Erythroblast (primary cell): ENCODE measurements at places on chromosomes 4 and X.

DNA sequence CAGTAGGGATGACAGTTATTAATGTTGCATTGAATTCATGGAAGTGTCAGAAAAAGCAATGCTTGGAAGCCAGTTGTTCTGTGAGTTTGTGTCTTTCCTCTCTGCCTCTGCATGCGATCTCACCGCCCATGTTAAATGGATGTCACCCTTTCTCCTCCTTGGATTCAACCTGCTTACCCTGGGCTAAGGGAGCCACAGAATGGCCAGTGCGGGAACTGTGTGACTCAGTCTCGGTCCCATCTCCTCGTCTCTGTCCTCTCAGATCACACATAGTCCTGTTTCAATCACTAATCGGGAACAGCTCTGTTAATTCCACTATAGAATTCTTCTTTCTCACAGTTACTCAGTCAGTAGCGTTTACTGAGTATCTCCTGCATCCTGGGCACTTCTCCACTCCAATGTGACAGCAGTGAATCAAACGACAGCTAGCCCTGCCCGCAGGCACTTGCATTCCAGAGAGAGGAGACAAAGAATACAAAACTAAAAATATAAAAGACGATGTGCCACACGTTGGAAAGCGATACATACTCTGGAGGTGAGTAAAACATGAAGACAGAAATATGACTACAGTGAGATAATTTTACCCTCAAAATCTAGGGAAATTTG is 53.6 kb upstream of the TLR3 start:
- DNase-seq, result no peak

GRCh38 chr4:41209187-41209586 is 5.2 kb downstream of the APBB2 start:
- no peak for DNase-seq

- no peak for DNase-seq
These were observed 107.2 kb downstream of the TRIML1 start for GRCh38 chr4:188246488-188246887.

DNA sequence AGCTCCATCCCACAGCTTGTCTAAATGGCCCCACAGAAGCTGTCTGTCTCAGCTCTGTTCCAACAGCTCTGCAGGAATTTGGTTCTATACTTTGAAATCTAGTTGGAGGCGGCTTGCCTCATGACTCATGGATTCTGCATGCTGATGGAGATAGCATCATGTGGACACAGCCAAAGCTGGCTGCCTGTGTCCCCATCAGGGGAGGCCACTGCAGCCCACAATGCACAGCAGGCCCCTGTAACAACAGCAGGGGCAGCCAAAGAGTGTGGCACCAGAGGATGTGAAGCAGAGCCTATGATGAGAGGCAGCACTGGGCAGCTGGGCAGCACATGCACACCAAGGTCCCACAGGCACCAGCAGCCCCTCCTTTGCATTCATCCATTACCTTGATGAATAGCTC is 67.2 kb downstream of the DCAF12L1 start:
- DNase-seq, result no peak

GRCh38 chr4:159983082-159983481 is 880.2 kb downstream of the RAPGEF2 start:
- DNase-seq, result no peak

DNA sequence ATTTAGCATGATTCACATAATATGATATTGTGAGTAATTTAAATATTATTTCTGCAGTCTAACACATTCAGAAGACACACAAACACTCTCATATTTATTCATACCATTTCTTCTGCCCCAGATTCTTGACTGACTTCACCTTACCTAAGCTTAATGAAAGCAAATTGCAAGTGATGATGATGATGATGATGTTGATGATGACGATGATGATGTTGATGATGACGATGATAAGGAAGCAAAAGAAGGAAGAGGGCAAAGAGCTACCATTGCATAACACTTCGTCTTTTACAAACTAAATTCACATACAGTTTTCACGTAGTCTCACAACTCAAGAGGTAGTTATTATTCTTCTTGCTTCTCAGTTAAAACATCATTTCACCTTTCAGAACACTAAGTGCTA is 404.7 kb downstream of the NAF1 start:
- DNase-seq, result no peak

- DNase-seq, result peak; percentile 61
These were observed 52.5 kb upstream of the ANTXR2 start for GRCh38 chr4:80125252-80126177.

DNA sequence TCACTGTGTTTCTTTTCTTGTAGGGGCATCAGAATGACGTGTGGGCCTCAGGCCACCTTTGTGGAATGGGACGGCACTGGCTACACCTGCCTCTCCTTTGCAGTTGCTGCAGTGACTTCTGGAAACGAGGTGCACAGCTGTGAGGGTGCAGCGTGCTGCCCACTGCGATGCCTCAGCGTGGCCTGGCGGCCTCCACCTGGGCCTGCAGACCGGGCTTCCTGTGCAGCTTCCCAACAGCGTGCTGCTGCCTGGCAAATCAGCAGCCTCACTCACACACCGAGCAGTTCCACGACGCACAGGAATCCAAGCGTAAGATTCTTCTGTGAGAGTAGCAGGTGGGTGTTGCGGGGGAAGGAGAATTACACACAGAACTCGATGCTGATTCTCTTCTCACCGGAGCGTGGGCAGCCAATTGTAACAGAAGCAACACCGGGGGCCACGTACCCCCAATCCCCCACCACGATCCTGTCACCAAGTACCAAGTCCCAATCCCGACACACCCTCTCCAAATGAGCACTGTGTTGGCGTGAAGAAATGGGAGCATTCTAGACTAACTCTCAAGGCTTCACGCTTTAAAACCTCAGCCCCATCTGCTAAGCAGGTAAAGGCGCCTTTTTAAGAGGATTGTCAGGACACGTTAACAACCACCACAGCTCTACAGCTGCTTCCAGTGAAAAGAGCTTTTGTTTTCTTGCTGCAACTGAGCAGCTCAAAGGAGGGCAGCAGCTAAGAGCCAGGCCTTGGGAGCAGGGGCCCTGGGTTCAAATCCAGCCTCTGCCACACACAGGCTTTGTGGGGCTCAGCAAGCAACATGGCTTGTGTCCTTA is 16.9 kb downstream of the WDR1 start:
- DNase-seq, result no peak

GRCh38 chr4:123120473-123120872 is 198.1 kb upstream of the NUDT6 start:
- DNase-seq, result no peak

DNA sequence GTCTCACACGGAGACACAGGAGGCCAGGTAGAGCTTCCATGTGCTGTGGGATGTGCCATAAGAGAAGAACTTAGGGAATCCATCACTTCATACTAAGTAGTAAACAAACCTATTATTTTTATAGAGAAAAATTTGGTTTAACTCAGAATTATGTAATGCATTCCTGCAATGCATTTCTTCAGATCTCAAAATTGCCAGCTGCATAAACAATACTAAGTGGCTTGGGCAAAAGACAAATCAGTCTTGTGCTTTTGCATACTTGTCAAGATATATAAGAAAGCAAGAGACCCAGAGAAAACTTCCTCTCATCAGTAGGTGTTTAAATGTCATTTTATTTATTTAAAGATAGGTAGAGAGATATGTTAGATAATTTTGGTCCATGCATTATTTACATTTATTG is 382.1 kb upstream of the CTSO start:
- DNase-seq, result no peak

GRCh38 chr4:16027114-16027513 is 56.7 kb downstream of the PROM1 start:
- no peak for DNase-seq

- DNase-seq, result no peak
These were observed 68.1 kb downstream of the DRD5 start for GRCh38 chr4:9849538-9849920.

- DNase-seq, result no peak
These were observed 108.8 kb upstream of the CENPE start for GRCh38 chr4:103306870-103307375.

- no peak for DNase-seq
These were observed 309.3 kb downstream of the ANK2 start for GRCh38 chr4:113358784-113359183.

DNA sequence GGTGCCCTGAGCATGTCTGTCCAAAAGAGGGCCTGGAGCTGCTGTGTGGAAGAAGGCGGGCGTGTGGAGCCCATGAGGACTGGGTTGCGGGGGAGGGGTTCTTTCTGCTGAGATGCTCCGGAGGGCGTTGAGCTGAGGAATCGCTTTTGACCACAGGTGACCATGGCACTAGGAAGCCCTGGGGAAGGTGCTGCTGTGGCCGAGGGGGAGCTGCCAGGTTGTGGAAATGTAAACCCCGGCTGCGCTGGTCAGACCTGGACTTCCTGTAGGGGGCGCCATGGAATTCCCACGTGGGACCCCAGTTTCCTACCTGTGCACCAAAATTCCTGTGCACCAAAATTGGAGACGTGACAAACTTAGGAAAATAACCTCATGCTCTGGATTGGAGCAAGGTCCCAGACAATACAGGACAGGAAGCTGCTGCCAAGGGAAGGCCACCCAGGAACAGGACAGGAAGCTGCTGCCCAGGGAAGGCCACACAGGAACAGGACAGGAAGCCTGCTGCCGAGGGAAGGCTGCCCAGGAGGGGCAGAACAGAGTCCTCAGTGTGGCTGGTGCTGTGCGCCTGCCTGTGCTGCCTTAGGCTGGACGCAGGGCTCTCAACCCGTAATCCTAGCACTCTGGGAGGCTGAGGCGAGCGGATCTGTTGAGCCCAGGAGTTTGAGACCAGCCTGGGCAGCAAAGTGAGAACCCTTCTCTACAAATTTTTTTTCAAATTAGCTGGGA is 28.4 kb upstream of the UVSSA start:
- peak; percentile 35 for DNase-seq

DNA sequence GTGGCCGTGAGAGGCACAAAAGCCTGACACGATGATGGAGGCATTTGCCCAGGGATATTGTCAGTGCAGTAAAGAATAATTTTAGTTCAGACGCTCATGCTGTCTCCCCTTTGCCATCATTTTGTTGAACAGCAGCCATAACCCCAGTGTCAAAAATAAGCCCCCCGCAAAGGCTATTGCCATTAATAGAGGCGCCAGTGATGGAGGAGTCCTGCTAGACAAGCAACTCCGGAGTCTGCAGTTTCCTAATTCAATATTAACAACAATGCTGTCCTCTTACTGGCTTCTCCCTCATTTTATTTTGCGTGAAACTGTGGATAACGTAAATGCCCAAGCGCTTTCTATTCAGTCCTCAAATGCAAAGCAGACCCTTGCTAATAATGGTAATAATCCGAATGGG is 603 bp upstream of the SMS start:
- no peak for DNase-seq

GRCh38 chrX:55008571-55009358 is 8.6 kb downstream of the APEX2 start:
- no peak for DNase-seq

- DNase-seq, result no peak
These were observed 427.8 kb downstream of the IL15 start for GRCh38 chr4:142064181-142064580.

- no peak for DNase-seq
These were observed 1718.8 kb upstream of the PCDH10 start for GRCh38 chr4:131430302-131430701.

- no peak for DNase-seq
These were observed 230.9 kb upstream of the SFRP2 start for GRCh38 chr4:154019811-154020210.

DNA sequence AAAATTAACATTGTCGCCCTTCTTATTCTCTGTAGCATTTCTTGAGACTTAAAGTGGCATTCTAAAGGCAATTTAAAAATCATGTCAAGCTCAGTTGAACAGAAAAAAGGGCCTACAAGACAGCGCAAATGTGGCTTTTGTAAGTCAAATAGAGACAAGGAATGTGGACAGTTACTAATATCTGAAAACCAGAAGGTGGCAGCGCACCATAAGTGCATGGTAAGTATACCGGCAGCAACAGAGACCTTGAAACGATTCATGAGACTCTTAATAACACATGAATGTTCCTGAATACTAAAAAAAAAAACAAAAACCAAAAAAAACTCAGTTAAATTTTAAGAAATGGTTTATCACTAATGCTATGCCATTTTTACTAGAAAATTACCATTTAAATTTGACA is 82.4 kb upstream of the HPRT1 start:
- DNase-seq, result peak; percentile 72

DNA sequence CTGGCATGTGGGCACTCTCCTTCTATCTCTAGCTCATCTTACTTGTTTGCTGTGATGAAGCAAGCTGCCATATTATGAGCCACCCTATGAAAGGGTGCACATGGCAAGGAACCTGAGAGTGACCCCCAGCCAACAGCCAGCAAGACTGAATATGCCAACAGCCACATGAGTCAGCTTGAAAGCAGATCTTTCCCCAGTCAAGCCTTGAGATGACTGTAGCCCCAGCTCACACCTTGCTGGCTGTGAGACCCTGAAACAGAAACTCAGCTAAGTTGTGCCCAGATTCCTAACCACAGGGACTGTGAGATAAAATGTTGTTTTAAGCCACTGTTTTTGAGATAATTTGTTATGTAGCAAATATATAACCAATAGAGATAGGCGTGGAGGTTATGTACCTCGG is 36.2 kb downstream of the KDM5C start:
- no peak for DNase-seq

DNA sequence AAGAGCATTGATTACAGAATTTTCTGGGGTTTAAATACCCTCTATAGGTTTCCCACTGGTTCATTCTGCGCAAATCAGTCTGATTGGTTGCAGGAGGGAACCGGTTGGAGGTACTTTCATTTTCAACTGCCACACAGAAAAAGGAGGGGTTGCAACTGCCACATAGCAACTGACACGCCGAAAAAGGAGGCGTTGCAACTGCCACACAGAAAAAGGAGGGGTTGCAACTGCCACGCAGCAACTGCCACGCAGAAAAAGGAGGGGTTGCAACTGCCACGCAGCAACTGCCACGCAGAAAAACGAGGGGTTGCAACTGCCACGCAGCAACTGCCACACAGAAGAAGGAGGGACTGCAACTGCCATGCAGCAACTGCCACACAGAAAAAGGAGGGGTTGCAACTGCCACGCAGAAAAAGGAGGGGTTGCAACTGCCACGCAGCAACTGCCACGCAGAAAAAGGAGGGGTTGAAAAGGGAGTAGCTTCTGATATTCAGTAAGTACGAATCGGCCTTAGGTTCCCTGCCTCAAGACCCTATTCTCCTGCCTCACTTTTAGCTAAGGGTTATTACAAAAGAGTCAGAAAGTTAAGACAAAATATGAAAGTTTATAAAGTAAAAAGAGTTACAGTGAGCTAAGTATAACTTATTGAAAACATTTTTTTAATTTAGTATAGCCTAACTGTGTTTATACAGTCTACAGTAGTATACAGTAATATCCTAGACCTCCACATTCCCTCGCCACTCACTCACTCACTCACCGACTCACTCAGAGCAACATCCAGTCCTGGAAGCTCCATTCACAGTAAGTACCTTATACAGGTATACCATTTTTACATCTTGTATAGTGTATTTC is 431.8 kb downstream of the KCTD8 start:
- DNase-seq, result no peak

DNA sequence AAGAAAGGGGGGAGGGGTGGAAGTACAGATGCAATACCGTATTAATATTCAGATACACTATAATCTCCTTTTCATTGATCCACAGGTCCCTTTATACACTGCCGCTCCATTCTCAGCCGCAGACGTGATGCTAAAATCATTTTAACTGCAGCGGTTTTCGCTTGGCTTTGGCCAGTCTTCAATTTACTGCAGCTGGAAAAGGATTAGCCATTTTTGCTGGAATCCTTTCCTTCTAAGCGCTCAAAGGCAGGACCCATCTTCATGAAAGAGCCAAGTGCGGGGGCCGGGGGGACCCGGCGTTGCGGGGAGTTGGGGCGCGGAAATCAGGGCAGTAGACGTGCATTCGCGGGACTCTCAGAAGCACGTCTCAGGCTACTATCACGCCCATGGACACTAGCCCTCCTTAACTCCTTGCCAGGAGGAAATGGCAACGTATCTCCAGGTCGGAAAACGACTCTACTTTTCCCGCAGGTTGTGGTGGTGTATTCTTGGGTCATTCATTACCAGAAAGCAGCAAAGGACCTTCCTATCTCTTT is 1.7 kb upstream of the PCDH10 start:
- DNase-seq, result no peak
